Panc1 (cell line): ENCODE measurements at places on chromosomes 5 and 9.

- no peak for DNase-seq
Observed at GRCh38 chr5:141835928-141836670, 42.1 kb downstream of the PCDH1 start.

DNA sequence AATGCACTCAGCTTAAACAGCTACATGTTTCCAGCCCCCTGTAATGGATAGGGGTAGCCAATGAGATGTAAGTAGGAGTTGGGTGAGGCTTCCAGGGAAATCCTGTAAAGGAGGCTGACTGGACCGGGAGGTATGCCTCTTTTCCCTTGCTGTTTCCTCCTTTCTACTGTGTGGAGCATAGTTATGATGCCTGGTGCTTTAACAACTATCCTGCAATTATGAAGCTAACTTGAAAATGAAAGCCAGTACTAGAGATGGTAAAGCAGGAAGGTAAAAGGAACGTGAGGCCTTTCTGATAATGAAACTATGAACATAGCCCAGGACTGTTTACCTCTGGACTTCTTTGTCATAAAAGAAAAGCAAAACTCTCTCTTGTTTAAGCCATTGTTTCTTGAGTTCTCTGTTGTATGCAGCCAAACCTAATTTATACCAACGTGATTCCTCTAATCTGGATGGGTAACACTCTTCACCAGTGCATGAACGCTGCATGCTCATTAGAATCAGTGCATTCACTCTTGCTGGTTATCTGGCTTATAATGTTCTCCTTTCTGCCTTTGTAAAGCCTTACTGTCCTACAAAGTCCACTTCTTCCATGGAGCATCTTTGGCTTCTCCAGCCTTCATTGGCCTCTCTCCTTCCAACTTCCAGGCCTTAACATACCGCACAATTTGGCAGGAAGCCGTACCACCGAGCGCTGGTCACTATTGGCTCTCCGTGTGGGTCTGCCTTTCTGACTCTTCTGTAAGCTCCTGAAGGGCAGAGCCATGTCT, 8.3 kb upstream of the ARHGEF28 start:
- DNase-seq = no peak

- no peak for DNase-seq
Observed at GRCh38 chr9:114913656-114914055, 16.7 kb downstream of the TNFSF8 start.

GRCh38 chr9:109967651-109968642, 187.9 kb downstream of the PALM2AKAP2 start:
- no peak for DNase-seq

DNA sequence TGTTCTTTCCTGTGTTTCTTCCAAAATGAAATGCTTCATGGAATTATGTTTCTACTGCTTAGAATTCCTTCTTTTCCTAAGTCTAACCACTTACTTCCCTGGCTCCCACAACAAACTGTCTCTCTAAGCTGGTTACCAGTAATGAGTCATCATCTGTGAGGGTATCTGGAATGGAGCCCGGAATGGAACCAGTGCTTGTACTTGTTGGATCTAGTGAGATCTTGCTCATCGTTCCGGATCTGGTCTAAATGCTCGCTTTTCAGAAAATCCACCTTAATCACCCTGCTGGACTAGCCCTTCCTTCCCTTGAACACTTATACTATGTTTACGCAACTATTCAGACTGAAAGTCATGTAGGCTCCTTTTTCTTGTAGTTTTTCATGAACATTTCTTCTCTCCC, 184.8 kb downstream of the PBX3 start:
- DNase-seq = peak; percentile 25

DNA sequence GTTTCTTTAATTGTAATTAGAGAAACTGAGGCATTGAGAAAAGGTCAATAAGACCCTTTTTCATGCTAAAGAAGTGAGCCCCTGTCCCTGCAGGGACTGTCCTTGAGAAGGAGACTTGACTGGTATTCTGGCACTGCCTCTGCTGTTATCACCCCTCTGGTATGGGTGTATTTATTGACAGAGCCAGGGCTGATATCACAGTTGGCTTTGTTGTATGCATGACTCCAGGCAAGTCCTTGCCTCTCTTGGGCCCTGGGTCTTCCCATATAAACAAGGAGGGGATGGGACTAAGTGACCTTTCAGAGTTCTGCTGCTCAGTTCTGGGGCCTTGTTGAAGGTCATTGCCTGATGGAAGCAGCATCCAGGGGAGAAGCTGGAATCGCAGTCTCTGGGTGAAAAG, 71.8 kb upstream of the PPARGC1B start:
- no peak for DNase-seq

- DNase-seq = no peak
Observed at GRCh38 chr5:37816883-37817282, 23.0 kb downstream of the GDNF start.

GRCh38 chr5:166342402-166342801, 1949.0 kb upstream of the WWC1 start:
- no peak for DNase-seq

- no peak for DNase-seq
Observed at GRCh38 chr5:111961862-111962261, 204.9 kb upstream of the NREP start.

GRCh38 chr9:113558632-113559502, 95.3 kb downstream of the RGS3 start:
- DNase-seq = no peak

DNA sequence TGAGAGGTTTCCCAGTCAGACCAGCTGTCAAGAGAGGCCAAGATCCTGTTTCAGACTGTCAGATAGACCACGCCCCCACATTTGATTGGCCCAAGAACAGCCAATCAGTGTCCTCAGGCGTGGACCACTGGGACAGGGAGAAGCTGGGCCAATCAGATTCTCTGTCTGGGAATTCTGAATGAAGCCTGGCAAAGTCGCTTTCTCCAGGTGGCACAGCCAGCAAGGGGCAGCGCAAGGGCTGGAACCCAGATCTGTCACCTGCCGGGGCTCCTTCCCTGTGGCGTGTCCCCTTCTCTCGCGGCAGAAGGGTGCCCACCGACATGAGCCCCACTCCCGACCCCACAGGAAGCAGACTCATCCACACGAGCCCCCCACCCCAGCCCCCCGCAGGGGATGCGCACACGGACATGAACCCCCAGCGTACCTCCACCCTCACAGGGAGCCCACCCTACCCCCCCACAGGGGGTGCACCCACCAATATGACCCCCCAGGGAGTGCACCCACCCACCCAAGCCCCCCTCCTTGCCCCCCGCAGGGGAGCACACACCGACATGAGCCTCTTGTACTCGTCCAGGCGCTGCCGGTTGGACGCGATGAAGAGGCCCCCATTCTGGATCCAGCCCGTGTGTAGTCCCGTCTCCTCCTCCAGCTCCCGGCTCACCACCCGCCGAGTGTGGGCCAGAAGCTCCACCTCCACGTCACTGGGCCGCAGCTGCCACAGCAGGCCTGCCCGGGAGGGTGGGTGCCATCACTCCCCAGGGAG, 6.1 kb downstream of the SARDH start:
- no peak for DNase-seq

- DNase-seq = no peak
Observed at GRCh38 chr9:13386935-13387733, 107.6 kb upstream of the MPDZ start.

DNA sequence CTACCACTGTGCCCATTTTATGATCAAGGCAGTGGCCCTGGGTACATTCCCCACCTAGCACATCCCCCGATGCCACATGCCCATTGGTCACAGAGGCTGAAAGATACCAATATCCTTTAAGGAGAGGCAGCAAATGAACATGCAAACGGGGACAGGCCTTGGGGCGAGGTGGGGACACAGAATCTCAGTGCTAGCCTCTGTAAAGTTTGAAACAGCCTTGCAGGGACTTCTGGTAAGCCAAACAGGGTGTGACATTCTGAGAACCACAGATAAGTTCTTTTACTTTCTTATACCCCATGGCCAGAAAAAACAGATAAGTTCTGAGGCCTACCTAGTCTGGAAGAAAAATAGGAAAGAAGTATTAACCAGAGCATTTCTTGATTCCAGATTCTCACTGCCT, 60.5 kb downstream of the ACER2 start:
- no peak for DNase-seq

GRCh38 chr9:13447843-13448422, 168.4 kb upstream of the MPDZ start:
- no peak for DNase-seq

GRCh38 chr5:151597749-151598148, 6.6 kb upstream of the FAT2 start:
- DNase-seq = no peak

GRCh38 chr5:150517272-150518152, 9.6 kb downstream of the NDST1 start:
- DNase-seq = no peak

- DNase-seq = no peak
Observed at GRCh38 chr5:117638581-117638980, 1064.0 kb upstream of the SEMA6A start.

DNA sequence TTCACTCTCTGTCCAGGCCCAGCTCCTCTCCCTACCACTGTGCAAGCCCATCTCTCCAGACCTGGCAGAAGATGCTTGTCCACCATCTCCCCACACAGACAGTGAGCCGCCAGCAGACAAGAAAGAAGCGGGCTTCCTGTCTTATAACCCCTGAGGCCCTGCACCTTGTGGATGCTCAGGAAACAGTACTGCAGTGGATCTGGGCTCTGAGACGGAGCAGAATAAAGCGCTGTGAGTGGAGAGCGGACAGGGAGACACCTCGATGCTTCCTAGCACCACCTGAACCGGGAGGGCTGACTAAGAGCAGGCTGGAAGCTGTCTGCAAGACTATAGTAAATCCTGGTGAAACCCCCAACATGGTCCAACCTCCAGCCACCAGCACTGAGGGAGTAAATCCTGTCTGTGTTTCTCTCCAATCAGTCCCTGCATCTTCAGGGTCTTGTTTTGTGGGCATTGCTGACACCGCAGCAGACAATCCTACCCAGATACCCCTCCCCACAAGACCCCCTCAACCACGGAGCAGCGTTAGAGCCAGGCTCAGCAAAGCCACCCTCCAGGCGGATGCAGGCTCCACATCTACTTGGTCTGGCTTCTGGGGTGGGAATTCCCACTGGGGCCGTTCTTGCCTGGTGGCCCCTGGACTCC, 18.7 kb downstream of the ORM2 start:
- no peak for DNase-seq

DNA sequence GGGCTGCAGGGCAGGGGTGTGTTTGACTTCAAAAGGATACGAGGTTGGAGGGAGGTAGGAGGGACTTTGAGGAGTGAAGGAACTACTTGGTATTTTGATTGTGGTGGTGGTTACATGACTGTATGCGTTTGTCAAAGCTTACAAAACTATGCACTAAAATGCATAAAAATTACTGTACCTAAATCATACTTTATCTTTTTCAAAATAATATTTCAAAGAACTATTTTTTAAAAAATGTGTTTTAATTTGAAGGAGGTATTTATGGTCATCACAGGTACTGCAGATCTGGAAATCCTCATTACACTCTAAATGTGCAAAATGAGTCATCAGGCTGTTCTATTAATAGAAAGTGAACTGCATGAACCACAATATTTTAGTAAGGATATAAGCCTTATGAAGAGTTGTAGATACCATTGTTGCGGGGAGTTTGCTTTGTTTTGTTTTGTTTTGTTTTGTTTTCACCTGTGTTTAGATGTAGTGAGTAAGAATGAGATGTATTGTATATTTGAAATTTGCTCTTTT, 116.9 kb downstream of the ARRDC3 start:
- DNase-seq = peak; percentile 53

DNA sequence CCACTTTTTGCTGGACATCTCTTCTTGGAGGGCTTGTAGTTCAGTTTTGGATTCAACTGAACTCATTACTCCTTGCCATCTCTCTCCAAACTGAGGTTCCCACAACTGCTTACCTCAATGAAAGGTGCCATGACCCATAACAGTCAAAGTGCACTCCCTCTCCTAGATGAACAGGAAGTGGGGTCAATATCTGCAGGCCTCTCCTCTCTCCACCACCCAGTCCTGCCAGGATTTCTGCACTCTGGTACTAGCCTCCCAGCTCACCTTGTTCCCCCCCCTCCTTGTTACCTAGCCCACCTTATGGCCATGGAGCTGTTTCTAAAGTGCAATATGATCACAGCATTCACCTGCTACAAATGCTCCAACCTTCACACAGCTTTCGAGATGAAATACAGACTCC, 5.9 kb downstream of the LHFPL2 start:
- no peak for DNase-seq

GRCh38 chr5:156621719-156622118, 228.4 kb upstream of the PPP1R2B start:
- no peak for DNase-seq

GRCh38 chr5:160198146-160198545, 31.2 kb upstream of the FABP6 start:
- DNase-seq = no peak

- DNase-seq = peak; percentile 30
Observed at GRCh38 chr9:133074111-133074651, 12.4 kb downstream of the CEL start.

DNA sequence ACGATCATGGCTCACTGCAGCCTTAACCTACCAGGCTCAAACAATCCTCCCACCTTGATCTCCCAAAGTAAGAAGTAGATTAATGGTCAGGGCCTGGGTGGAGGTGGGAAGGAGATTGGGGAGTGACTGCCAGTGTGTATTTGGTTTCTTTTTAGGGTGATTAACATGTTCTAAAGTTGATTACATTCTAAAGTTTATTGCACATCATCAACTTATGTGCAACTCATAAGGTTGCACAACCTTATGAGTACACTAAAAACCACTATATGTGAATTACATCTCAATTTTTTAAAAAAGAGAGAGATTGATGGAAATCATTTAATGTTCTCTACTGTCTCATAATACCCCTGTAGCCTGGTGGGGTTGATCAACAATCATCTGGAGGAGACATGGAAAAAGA, 218.1 kb downstream of the AOPEP start:
- DNase-seq = no peak

- DNase-seq = no peak
Observed at GRCh38 chr9:3828495-3828894, 302.7 kb upstream of the RFX3 start.

DNA sequence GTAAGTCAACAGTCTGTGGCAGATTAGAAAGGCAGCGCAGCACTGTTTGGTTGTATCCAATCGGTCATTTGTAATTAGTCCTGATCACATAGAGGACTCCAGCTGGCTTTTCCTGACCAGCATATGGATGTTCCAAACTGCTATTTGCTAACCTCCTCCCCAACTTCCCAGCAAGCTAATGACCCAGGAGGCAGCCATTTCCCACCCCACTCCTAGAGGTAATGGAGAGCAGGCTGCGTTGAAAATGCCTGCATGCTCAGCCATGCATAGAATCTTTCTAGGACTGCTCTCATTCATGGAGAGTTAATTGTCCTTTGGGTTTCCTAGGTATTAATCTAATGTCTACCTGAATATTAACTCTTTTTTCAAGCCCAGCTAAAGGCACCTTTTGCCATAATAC, 850.6 kb upstream of the WWC1 start:
- DNase-seq = no peak
